Stimulated activated CD8-positive, alpha-beta memory T cell treated with anti-CD3 and anti-CD28 coated beads, Interleukin-15, amount 100 ng/mL, for 48 hours (primary cell): ENCODE measurements at places on chromosomes 12 and 14.

DNA sequence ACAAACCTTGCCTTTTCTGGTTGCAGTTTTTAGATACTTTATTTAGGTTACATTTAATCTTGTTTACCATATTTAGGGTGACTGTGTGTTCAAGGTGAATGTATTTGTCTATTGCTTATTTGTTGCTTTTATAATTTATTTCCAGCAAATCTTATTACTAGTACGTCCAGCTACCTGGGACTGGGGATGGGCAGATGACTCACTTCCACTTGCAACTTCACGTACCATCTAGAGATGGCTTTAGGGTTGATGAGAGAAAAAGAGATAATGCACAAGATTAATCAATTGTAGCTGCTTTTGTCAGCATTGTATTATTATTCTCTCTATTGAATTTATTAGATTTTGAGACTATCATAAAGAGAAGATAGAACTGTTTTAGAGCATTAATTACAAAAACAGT lies 5.1 kb downstream of the MIPOL1 start:
- no peak for DNase-seq

- no peak for DNase-seq
Observed at GRCh38 chr14:103201801-103202200, 78.5 kb downstream of the TNFAIP2 start.

DNA sequence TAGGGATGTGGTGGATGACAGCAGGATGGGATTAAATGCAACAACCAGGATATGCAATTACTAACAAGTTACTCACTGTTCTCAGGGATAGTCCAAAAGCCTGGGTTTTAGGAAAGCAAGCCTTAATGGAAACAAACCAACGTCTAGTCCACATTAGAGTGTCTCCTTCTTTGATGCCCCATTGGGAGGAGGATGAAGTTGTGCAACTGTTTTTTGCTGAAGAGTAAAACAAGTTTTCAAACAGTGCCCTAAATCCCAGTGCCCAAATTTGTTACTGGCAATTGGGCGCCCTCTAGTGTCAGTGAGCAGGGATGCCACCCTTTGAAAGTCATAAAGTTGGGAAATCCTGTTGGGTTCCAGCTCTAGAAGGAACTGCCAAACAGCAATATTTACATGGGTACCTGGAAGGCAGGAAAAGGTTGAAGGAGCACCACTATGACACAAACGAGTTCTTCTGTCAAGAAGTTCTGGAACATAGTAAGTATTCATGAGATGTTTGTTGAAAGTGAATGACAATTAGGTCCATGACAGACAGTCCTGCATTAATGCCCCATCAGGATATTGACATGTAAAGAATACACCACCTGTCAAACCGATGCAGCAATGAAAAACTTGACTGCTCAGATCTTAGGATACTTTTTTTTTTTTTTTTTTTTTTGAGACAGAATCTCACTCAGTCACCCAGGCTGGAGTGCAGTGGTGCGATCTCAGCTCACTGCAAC lies 11.1 kb upstream of the DPF3 start:
- DNase-seq = no peak

DNA sequence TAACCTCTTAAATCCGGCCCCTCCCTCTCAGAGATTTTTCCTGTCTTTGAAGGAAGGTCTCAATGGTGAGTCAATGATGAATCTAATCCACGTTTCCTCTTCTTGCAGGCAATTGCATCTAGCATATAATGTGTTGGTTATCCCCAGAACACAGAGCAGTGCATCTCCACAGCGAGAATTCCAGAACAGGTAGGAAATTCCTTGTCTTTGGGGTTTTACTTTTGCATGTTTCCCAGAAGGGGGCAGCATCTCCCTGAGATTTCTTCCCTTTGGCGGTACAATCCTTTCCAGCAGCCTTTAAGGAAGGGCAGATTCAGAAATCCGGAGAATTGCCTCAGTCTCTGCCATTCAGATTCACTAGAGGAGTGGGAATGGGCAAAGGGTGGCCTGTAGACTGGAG lies 128.0 kb downstream of the KCNA5 start:
- DNase-seq = no peak

- DNase-seq = no peak
Observed at GRCh38 chr12:130827432-130827831, 11.6 kb downstream of the STX2 start.

DNA sequence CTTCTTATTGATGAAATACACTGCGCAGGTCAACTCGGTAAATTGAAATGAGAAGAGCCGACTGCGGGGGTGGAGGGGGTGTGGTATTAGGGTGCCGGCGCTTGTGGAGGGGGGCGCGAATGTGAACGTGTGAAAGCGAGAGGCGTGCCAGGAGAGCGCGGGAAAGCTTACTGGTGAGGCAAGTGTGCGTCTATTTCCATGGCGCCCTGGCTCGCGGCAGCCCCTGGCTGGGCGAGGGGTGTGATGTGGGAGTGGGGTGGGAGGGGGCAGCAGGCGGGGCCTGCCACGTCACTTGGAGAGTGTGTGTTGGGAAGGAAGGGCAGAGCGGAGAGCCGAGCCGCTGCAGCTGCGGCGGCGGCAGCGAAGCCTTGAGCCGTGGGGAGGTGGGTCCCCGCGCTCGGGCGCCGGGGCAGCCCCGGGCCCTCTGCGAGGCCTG lies 88.8 kb downstream of the GALNT8 start:
- no peak for DNase-seq

DNA sequence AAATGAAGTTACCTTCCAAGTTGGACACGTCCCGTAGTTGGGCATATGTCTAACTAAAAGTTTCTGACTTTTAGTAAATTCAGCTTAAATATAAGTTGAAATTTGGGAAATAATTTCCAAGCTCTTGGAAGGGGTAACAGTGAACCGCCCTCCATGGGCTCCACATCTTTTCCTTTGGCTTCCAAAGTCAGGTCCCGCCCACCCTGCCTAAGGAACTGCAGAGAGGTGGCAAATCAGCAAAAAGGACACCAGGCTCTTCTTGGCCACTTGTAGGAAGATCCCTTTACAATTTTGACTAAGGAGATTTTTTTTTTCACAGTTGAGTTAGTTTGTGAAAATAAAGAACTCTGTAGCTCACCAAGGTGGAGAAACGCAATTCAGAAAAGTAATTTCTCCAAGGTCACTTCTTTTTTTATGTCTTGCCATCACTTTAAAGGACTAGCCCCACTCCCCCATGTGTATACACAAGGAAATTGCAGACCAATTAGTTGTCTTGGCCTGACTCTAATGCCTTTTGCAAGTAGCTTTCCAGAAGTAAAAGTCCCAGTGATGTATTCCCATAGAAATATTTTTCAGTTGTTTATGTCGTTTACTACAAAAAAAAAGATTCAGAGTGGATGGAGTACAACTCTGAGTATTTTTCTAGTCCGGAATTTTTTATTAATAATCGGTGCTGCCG lies 181.2 kb downstream of the PELI2 start:
- DNase-seq = no peak

- no peak for DNase-seq
Observed at GRCh38 chr12:89861086-89861485, 152.4 kb upstream of the ATP2B1 start.

DNA sequence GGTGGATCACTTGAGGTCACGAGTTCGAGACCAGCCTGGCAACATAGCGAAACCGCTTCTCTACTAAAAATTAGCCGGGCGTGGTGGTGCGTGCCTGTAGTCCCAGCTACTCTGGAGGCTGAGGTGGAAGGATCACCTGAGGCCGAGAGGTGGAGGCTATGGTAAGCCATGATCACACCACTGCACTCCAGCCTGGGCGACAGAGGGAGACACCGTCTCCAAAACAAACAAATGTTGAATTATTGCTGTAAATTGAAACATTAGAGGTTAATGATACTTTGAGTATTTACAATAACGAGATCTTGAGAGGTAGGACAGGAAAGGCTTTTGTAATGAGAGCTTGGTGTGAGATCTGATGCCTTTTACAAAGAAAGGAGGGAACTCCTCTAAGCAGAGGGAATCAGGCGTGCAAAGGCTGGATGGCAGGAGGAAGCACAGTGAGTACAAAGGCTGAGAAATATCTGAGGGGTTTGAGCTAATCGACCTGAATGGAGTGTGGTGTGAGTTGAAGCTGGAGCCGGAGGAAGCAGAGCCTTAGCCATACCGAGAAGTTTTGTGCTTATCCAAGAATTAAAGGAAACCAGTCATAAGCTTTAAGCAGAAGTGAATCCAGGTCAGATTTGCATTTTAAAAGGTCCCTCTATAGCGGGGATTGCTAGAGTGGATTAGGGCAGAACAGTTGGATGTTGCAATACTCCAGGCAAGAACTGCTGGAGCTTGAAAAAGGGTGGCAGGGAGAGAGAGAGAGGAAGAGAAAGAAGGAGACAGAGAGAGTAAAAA lies 1.1 kb downstream of the RHNO1 start:
- DNase-seq = no peak

DNA sequence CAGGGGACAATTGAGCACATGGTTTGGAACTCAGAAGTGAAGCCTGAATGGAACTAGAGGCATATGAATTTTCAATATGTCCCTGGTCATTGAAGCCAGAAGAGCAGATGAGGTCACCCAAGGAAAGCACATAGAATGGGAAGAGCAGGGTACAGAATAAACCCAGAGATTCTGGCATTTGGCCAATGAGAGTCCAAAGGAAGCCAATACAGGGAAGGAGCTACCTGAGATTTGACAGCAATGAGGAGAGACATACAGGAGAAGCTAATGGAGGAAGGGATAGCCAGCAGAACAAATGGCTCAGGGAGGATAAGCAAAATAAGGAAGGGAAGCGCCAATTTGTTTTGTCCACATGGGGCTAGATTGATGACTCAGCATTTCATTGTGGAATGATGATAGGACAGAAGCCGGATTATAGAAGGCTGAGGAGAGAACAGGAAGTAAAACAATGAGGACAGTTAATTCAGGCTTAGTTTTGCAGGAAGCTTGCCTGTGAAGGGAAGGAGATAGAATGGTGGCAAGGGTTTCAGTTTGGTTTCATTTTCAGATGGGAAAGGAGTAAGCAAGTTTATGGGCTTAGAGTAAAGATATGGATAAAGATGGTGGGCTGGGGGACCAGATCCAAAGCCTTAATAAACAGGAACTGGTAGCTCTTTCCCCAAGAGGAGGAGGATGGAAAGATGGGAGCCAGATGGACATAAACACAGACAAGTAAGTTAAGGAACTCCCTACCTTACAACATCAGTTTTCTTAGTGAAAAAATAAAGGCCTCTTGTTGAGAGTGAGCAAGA lies 3.2 kb upstream of the SPTSSA start:
- no peak for DNase-seq

DNA sequence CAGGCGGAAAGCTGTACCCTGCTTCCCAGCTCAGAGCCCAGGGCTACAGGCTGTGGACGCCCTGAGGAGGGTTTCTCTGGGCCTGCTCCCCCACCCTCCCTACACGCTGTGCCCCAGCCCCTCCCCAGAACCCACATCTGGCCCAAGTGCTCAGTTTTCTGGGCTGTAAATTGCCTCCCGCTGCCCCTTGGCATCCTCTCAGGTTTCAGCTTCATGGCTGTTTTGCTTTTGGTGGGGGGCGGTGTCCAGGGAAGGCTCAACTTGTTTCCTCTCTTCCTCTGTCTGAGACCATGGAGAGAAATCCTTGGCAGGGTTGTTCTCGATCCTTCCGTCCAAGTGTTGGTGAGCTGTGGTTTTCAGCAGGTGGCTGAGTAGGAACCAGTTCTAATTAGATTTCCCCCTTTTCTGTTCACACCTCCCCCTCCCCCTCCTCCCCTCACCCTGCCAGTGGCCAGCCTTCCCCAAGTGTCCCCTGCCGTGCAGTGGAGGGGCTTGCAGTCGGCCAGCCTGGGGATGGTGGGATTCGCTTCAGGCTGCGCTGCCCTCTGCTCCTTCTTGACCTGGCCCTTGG lies 61.8 kb downstream of the TSPAN9 start:
- DNase-seq = no peak

DNA sequence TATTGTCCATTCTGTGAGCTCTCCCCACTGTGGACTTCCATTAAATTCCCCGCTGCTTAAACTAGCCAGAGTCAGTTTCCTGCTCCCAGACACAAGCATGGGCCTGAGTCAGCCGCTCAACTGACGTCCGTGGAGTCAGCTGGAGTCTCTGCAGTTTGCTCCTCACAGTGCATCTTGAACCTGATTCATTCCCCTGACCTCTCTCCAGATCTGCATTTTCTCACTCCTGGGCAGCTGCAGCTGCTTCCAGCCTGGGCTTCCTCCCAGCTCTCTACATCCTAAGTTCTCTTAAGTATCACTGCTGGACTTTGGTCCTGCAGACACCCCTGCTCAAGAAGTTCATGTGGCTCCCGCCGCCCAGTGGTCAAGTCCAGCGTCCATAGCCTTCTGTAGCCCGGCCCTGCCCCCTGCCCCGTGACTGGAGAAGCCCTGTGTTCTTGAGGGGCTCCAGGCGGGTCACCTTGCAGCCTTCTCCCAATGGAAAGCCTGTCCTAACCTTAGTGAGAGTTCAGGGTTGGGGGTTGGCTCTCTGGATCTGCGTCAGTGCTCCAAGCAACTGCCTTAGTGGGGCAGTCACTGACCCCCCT lies 20.0 kb downstream of the NFKBIA start:
- DNase-seq = no peak

DNA sequence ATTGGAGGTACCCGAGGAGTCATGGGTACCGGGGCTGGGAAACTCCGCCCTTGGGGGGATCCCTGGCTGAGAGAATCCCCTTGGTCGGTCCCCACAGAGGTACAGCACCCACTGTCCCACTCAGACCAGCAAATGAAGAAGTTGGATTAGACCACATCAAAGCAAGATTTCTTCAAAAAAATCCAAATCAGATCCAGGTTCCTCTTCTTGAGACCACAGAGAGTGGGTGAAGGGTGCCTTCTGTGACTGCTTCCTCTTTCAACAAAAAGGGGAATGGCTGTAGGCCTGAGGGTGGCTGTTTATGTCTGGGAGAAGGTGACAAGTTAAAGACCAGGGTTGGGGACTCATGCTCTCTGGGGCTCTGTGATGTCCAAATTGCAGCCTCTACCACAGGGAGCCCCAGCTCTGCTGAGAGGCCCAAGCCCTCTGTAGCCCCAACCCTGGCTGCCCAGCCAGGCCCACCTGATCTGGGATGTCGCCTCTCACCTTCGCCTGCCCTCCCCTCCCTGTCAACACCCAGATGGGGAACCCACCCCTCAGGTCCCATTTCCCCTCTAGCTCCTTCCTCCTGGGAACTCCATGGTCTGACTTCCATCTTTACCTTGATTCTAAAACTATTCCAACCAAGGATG lies 50.9 kb downstream of the ZFP36L1 start:
- no peak for DNase-seq

DNA sequence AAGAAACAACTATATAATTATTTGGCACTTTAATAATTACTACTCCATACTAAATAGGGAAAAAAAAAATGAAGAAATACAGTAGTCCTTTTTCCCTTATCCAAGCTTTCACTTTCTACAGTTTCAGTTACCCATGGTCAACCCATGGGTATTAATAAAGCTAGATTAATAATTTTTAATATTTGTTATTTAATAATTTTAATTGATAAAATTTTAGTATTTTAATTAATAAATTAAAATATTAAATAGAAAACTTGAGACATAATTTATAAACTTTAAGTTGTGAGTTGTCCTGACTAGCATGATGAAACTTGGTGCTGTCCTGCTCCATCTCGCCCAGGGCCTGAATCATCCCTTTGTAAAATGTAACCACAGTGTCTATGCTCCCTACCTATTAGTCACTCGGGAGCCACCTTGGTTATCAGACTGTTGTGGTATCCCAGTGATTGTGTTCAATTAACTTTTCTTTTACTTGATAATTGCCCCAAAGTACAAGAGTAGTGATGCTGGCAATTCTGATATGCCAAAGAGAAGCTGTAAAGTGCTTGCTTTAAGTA lies 71.8 kb downstream of the PAWR start:
- DNase-seq = no peak
